ENCODE measurements at places on chromosomes 7 and 10. TPM values are rescaled to one million over a fixed set of nuclear protein-coding genes. Genes with fewer than 3 reads are reported as not detected.

- no peak for DNase-seq
- H3K27ac ChIP-seq, result no peak overlapping the region
- H3K27me3 ChIP-seq, result no peaks in the 10 kb centered on the region
Observed at GRCh38 chr10:90418869-90419652, 438.8 kb downstream of the HTR7 start.

DNA sequence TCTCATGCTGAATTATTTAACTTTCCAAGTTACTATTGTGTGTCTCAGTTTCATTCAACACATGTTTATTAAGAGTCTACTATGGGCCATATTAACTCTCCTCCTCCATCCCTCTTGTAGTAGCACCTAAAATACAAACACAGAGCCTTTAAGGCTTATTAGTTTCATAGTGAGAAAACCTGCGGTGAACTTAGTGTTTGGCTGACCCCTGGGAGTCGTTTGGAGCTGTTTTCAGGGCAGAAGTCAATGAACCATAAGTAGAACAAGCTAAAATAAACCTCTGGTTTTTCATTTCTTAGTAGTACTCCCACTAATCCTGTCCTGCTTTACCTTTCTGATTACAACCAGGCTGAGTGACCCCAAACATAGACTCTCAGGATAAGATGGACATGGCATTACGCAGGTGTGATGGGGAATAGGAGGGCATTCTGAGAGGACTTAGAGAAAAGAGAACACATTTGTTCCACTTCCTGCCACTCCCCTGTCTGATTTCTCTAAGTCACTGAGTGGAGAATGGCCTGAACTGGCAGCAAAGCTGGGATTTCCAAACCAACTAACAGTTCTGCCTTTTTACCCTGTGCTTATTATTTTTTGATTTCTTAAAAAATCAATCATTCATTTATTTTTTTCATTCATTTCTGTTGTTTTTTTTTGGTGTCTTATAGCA, 74.5 kb downstream of the LRMDA start:
- H3K4me1 ChIP-seq, result no peaks in the 10 kb centered on the region
- H3K27me3 ChIP-seq, result peaks cover 2% of the 10 kb centered on the region
- H3K4me3 ChIP-seq, result no peak overlapping the region
- no peak overlapping the region for H3K27ac ChIP-seq

DNA sequence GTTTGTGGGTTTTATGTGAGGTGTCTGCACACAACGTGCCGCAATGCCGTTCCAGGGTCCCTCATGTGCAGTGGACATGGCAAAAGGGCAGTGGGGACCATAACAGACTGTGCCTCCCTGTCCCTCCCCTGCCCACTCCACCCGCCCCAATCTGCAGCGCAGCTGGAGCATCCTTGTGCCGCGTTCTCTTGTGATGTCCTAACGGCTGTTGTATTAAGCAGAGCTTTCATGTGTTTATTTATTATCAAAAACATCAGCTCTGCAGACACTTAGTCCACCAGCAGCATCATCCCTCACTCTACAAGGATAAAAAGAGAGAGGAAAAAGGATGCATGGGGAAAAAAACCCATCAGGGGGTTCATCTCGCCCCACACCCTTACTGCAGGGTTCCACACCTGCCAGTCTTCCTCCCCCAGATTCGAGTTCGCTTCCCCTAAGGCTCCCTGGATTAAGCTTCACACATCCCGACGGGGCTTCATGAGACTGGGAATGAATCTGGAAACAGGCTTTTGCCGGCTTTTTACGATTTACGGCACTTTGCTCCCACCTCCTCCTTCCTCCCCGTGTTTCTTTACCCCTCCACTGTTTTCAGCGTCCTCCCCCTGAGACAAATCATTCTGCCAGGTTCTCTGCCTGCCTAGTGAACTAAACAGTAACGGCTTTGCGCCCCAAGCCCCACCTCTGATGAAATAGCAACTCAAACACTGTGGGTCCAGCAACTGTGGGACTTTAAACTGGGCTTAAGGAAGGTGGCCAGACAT, 301.4 kb downstream of the CAMK1D start:
- no peak overlapping the region for H3K4me3 ChIP-seq
- no peak for DNase-seq
- H3K4me1 ChIP-seq, result peaks cover 3% of the 10 kb centered on the region
- no peak overlapping the region for H3K27ac ChIP-seq
- peaks cover 3% of the 10 kb centered on the region for H3K36me3 ChIP-seq

GRCh38 chr7:111018447-111018846, 72.5 kb upstream of the LRRN3 start:
- H3K4me3 ChIP-seq, result no peak overlapping the region
- DNase-seq, result no peak
- peak overlapping the region; percentile 39 for H3K27ac ChIP-seq
- H3K27me3 ChIP-seq, result no peaks in the 10 kb centered on the region

GRCh38 chr7:157771-158625, 34.4 kb upstream of the FAM20C start:
- no peak for DNase-seq
- no peak overlapping the region for H3K4me3 ChIP-seq
- H3K27ac ChIP-seq, result peak overlapping the region; percentile 62
- no peaks in the 10 kb centered on the region for H3K36me3 ChIP-seq
- no peaks in the 10 kb centered on the region for H3K27me3 ChIP-seq

GRCh38 chr10:22323538-22324305, 2.8 kb downstream of the BMI1 start:
- peaks cover 53% of the 10 kb centered on the region for H3K4me1 ChIP-seq
- no peak overlapping the region for H3K4me3 ChIP-seq
- DNase-seq, result no peak
- H3K36me3 ChIP-seq, result peaks cover 25% of the 10 kb centered on the region

DNA sequence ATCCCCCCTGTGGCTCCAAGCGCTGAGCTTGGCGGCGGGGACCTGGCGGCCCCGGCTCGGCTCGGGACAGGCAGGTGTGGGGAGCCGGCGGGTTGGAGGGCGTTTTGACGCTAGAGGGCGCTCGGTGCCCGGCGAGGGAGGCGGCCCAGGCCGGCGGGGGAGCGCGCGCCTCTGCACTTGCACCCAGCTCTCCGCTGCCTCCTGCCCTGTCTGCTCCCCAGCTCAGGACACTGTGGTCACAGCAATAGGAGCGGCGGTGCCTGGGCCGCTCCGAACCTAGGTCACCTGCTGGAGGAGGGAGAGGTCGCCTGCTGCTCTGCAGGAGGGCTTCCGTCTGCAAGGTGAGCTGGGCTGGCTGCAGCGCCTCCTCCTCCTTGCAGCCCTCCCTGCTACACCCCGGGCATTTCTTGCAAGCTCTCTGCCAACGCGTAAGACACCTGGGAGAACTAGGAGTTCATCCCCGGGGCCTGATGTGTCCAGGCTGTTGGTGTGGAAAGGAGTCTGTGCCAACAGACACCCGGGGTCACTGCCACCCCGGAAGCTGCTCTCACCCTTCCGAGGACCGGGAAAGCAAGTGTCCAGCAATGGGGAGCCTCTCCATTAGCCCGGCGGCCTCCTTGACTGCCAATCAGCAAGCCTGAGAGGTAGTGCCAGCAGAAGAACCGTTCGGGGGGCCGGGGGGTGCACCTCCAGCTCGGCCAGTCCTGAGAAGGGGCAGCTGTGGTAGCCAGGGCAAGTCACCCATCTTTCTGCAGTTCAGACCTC, 620.4 kb downstream of the GALNT17 start:
- no peaks in the 10 kb centered on the region for H3K4me1 ChIP-seq
- no peak overlapping the region for H3K27ac ChIP-seq
- no peaks in the 10 kb centered on the region for H3K36me3 ChIP-seq
- DNase-seq, result peak; percentile 38

DNA sequence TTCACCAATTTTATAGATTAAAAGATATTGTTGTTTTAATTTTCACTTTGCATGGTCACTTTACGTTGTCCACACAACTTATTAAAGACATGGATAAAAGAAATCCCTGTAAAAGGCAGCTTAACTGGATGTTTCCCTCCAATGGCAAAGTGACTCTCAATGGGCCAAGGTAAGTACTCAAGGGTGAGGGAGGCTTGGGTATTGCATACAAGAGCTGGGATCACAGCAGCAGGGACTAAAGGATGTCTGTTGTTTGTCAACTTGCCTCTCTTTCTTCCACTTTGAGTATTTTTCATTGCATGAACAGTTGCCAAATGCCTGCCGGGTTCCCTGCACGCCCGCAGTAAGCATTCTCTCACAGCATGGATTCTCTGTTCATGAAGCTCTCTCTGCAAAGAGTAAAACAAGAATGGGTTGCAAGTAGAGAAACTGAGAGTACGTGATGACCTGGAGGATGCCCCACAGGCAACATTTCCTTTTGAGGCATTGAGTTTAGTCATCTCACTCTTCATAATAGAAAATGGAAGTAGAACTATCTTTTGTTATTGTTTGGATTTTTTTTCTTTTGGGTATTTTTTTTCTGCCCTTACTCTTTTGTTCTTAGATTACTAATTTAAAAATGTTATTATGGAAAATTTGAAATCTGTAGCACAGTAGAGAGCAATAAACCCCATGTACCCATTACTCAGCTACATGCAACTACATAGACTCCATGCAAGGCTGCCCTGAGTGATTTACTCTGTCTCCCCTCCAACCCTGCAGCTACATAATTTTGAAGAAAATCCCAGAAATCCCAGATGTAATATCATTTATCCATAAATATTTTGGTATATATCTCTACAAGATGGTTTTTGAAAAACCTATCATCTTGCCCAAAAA, 26.3 kb downstream of the GPR141 start:
- H3K27me3 ChIP-seq, result peaks cover 2% of the 10 kb centered on the region
- no peak overlapping the region for H3K4me3 ChIP-seq
- peaks cover 2% of the 10 kb centered on the region for H3K4me1 ChIP-seq
- no peak for DNase-seq

RBP4 gene
- not detected for total RNA-seq

NPS gene
- total RNA-seq, result not detected

SRRM3 gene
- not detected for total RNA-seq

ZNF655 gene
- total RNA-seq, result 92.7 TPM

PTPN20 gene
- total RNA-seq, result 0.85 TPM

ZNF736 gene
- 27.8 TPM for total RNA-seq

Measured in activated CD4-positive, alpha-beta T cell treated with anti-CD3 and anti-CD28 coated beads, Interleukin-2, amount 10 ng/mL, durations not matched to agents 7 days and 5 days (primary cell).